ENCODE measurements at places on chromosomes 12 and 14.

- DNase-seq = peak; percentile 7
These were observed 331.4 kb downstream of the TMTC2 start for GRCh38 chr12:83018088-83018487.

GRCh38 chr12:93727195-93727811 lies 50.1 kb downstream of the CRADD start:
- no peak for DNase-seq

DNA sequence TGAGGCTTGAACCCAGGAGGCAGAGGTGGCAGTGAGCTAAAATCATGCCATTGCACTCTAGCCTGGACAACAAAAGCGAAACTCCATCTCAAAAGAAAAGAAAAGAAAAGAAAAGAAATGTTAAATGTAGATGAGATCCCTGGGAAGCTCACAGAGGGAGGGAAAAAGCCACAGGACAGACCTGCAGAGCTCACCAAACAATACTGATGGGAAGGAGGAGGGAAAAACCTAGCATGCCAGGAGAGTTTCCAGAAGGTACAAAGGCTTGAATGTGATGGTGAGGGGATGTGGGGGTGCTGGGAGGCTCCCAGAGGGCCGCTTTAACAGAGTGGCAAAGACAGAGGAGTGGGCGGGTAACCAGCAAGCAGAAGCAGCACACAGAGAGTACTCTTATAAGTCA lies 72.3 kb downstream of the PTPN21 start:
- peak; percentile 46 for DNase-seq

GRCh38 chr12:1705774-1706631 lies 15.1 kb downstream of the ADIPOR2 start:
- no peak for DNase-seq

DNA sequence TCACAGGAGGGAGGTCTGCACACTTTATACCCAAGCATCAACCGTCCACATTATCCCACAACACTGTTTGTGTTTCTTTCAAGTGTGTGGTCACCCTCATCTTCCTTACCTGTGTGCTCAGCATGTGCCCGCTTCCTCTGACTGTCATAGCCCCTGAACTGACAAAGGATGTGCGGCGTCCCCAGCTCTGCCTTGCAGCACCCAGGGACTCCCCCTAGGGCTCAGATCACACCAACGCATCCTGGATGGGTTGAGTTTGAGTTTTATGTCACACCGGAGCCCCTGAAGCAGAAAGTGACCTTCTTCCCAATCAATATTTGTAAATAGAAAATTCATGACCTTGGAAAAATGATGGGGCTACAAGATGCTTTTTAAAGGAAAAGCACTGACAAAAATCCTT lies 770.7 kb upstream of the TMEM132C start:
- DNase-seq = no peak

GRCh38 chr12:29608581-29608980 lies 111.1 kb upstream of the OVCH1 start:
- no peak for DNase-seq

- no peak for DNase-seq
These were observed 36.7 kb downstream of the PRICKLE1 start for GRCh38 chr12:42552822-42553221.

DNA sequence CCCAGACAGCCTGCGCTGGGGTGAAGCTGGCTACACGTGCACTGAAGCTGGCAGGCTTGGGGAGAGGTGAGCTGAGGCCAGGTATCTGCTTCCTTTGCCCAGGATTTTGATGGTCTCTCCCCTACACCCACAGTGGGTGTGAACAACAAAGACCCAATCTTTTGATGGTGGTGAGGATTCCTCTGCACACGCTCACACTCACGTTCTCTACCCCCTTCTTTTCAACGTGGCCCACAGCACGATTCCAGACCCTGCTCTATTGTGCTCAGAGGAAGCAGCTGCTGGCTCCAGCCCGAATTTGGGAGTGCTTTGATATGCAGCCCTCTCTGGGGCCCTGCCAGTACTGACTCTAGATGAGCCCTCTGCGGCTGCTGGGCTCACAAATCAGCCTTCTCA lies 4.9 kb downstream of the CD9 start:
- DNase-seq = peak; percentile 68

GRCh38 chr14:76894308-76894707 lies 68.1 kb downstream of the LRRC74A start:
- peak; percentile 52 for DNase-seq

DNA sequence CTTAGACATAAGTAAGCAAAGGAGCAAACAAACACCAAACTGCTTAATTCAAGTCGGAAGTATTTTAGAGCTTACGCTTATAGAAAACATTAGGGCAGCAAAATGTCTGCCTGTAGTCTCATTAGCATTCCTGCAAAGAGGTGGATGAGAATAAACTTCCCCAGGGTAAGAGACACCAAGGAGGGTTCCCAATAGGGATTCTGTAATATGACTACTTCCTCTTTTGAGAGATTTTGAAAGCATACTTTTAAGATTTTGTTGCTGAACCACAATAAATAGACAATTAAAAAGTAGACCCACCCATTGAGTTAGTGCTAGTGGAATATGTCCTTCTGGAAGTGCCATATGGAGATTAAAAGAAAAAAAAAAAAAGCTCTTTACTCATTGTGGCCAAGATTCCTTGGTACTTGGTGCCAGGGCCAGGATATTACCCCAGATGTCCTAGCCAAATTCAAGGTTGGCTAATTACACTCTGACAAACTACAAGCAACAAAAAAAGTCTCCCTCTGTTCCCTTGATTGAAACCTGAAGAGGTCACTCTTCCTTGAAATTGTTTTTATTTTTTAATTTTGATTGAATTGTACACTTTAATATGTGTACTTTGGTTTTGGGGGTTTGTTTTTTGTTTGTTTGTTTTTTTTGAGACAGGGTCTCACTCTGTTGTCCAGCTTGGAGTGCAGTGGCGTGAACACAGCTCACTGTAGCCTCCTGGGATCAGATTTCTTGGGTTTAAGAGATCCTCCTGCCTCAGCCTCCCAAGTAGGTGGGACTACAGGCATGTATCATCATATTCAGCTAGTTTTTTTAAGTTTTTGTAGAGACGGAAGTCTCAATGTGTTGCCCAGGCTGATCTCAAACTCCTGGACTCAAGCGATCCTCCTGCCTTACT lies 8.7 kb downstream of the CLIP1 start:
- DNase-seq = no peak

- no peak for DNase-seq
These were observed 15.8 kb upstream of the VPS33A start for GRCh38 chr12:122282061-122282460.

GRCh38 chr14:89618330-89618708 lies 201.3 kb upstream of the FOXN3 start:
- DNase-seq = no peak

- no peak for DNase-seq
These were observed 68.7 kb upstream of the MAP1LC3B2 start for GRCh38 chr12:116490471-116490870.

- DNase-seq = no peak
These were observed 18.1 kb downstream of the CDKN1B start for GRCh38 chr12:12735301-12735700.

GRCh38 chr14:63840981-63841380 lies 11.8 kb upstream of the SYNE2 start:
- DNase-seq = peak; percentile 40

- no peak for DNase-seq
These were observed 1211.4 kb downstream of the VRK1 start for GRCh38 chr14:98008381-98009113.

DNA sequence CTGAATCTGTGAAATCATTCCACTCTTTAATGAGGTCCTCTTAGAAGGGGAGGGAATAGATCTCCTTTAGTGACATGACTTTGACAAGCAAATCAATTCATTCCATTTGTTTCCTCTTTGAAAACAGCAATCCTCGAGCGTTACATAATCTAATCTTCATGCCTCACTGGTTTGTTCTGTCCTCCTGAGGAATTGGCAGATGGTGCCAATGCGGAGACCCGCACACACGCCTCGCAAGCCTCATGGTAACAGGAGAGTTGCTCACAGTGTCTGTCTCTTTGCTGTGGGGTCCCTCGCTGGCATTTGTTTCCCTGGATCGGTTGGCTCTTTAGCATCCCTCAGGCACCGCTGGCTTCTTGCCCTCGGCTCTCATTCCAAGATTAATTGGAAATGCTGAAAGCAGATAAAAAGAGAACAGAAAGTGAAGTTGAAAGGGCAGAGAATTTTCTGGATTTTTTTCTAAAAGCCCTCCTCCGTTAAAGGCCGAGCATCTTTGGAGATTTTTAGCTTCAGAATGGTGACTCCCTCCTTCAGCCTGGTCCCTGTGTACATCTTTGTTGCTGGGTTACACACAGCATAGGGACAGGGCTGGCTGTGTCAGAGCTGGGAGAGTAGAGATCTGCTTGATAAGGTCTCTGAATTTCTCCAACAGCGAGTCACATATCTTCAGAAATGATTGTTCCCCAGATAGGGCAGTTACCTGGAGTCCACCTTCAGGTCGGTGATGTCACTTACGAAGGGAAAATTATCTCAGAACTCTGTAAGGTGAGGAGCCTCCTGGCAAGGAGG lies 10.1 kb upstream of the CABP1 start:
- DNase-seq = no peak

DNA sequence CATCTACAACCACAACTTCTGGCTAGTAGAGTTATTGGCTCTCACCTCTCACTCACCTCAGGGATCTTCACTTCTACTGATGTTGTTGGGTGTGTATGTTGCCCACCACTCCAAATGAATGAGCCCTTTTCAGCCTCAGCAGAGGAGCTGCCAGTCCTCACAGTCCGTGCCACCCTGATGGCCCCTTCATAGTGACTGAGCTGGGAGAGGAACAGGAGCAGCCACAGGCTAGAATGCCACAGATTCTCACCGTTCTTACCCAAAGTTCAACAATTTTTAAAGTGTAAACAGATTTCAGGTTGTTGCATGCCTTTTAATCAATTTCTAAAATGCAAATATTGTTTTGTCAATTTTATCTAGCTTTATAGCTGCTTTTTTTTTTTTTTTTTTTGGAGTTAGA lies 74.5 kb upstream of the DNM1L start:
- no peak for DNase-seq

- no peak for DNase-seq
These were observed 25.9 kb upstream of the MEG3 start for GRCh38 chr14:100800041-100800440.

DNA sequence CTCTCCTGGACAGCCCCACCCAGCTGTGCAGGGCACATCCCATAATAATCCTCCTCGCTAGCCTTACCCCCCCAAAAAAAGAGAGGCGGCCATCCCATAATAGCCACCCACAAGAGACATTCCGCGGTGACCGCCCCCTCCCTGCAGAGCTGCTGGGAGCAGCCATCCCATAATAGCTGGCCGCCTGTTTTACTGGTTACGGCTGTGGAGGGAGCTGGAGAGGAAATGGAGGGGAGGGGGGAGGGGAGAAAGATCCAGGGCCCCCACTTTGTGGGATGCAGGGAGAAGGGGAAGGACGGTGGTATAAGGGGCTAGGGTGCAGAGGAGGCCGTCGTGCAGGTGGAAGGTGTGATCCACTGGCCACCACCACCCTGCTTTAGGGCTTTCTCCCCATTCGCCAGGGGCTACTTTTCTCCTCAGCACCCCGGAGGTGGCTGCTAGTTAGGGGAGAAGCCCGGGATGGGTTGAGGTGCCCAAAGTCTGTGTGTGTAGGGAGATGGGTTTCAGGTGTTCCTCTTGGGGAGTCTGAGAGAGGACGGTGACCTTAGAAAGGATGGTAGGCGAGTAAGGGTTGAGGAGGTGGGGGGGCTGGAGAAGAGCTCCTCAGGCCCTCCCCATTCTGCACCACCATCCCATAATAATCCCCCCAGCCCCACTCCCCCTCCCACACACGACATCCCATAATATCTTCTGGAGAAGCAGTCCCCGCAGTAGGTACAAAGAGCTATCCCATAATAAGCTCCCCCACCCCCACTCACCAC lies 6.0 kb upstream of the CHD4 start:
- peak; percentile 56 for DNase-seq

DNA sequence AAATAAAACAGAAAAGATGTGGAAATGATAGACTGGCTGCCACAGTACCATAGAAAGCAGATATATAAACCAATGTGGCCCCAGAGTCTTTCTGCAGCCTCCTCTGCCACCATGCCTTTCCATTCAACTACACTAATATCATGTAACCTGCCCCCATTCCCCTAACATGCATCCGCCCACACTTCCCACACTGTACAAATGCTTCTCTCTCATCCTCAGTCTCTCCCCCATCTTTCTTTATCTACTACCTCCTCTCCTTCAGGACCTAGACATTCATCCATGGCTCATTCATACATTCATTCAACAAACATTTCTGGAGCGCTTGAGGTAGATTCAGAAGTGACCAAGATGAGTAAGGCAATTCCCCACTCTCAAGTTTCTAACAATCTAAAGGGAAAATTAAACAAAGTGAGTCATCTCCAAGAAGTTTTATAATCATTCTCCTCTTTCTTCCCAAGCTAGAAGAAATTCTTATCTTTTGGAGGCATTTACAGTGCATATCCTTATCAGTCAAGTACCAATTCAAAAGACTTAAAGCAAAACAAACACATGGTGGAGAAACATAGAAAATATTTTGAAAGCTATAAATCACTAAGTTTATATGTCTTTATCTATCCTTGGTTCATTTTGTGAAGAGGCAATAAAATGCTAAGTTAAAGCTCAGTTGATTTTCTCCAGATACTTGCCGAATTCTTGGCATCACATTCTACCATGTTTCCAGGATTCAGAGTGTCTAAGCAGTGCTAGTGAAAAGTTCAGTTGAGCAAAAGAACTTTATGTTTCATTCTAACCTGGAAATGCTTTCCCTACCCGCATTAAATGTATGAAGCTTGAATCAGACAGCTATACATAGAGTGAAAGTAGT lies 70.5 kb upstream of the FRMD6 start:
- DNase-seq = no peak

- DNase-seq = no peak
These were observed 24.4 kb upstream of the SERPINA4 start for GRCh38 chr14:94536836-94537235.

GRCh38 chr14:42407153-42407552 lies 800.5 kb downstream of the LRFN5 start:
- no peak for DNase-seq

GRCh38 chr14:34128665-34129064 lies 177.8 kb upstream of the EGLN3 start:
- no peak for DNase-seq

- no peak for DNase-seq
These were observed 6.3 kb upstream of the OR4E2 start for GRCh38 chr14:21647380-21647779.

DNA sequence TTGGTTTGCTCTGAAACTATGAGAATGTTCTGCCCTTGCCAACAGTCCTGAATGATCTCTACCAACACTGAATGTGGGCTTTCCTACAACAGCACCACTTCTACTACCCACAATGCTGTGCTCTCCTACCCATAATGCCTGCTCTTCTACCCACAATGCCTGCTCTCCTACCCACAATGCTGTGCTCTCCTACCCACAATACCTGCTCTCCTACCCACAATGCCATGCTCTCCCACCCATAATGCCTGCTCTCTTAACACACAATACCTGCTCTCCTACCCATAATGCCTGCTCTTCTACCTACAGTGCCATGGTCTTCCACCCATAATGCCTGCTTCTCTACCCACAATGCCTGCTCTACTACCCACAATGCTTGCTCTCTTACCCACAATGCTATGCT lies 92.3 kb downstream of the KCNK13 start:
- DNase-seq = no peak

- no peak for DNase-seq
These were observed 14.9 kb upstream of the SCFD1 start for GRCh38 chr14:30607156-30607780.

- no peak for DNase-seq
These were observed 2.9 kb upstream of the CLMN start for GRCh38 chr14:95322651-95323050.

All from iPS-NIHi11 (cell line).